ENCODE measurements at places on chromosomes 5 and 9.

GRCh38 chr9:137064027-137064879 is 6.1 kb downstream of the SAPCD2 start:
- no peak for DNase-seq

- no peak for DNase-seq
These were observed 8.4 kb downstream of the C5orf47 start for GRCh38 chr5:173997331-173997730.

GRCh38 chr9:131841765-131842318 is 102.0 kb upstream of the RAPGEF1 start:
- DNase-seq = no peak

DNA sequence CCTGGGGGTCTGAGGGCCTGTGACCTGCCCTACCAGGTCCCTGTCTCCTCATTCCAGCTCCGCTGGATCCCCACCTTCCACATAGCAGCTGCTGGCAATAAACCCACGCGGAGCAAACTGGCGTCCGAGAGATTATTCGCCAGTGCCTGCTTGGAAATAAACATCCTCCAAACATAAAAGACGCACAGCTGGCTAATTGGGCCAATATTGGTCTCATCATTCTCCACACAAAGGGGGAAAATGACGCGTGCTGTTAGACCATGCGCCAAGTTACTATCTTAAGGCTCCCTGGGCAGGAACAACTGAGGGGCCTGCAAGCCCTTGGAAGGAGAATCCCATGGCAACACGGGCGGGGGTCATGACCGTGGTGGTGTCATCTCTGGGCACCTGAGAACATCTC is 73.3 kb upstream of the SARDH start:
- no peak for DNase-seq

GRCh38 chr5:117131048-117131679 is 556.5 kb upstream of the SEMA6A start:
- DNase-seq = peak; percentile 59
